Kidney (tissue), 22 donors: ENCODE measurements at places on chromosomes 7 and 10.
A peak's percentile ranks its signal among the peaks of the same experiment; 100 is the strongest.

DNA sequence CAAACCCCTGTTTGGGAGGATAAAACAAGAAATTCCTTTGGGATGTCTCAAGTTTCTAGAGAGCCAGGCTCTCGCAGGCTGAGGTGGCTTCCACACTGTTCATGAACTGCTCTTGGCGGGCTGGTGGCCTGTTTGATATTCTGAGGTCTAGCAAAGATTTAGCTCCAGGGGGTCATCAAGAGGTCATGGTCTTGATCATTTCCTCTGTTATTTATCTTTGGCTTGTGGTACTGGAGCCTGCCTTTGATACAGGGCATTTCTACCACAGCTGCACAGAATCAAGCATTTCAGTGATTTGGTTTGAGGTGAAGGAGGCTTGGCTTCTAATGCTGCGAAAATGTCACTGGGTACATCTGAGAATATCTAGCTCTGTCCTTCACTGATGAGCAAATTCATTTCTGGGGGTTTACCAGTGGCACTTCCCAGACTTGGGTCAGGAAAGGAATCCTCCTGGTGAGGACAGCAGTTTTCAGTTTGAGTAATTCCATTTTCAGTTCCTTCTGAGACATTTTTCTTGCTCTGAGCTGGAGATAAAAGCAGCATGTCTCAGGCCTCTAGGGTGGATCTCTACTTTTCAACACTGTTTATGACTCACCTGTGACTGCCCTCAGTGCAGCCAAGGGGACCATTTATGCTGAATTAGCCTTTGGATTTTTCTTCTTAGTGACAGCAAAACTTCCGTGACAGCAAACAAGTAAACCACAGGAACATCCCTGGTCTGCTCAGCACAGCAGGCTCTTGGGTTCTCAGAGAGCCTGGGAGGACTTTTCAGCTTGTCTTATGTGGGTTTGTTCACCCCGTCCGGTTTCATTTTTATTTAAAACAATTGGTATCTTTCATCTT lies 312.0 kb downstream of the RNLS start:
- DNase-seq = peak; percentile 15

GRCh38 chr7:117489911-117490310 lies 10.1 kb downstream of the CFTR start:
- DNase-seq = peak; percentile 20

- no peak for DNase-seq
Observed at GRCh38 chr7:30070052-30070451, 41.8 kb downstream of the PLEKHA8 start.

- DNase-seq = no peak
Observed at GRCh38 chr7:91347290-91347689, 83.1 kb downstream of the FZD1 start.

DNA sequence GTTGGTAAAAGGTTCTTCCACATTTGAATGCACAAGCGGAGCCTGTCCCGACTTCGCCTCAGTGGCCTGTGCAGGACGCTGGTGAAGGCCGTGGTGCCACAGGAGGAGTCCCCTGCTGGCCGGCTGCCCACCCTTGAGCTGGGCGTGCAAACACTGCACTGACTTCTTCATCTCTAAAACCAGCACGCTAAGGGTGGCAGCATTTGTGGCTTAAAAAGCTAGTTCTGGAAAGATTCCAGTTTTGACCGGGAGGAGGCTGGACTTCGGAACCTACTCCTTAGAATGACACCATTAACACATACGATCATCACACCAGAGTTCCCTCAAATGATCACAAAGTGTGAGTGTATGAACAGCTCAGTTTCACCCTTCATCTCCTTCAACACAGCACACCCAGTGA lies 102.4 kb downstream of the SMURF1 start:
- no peak for DNase-seq

DNA sequence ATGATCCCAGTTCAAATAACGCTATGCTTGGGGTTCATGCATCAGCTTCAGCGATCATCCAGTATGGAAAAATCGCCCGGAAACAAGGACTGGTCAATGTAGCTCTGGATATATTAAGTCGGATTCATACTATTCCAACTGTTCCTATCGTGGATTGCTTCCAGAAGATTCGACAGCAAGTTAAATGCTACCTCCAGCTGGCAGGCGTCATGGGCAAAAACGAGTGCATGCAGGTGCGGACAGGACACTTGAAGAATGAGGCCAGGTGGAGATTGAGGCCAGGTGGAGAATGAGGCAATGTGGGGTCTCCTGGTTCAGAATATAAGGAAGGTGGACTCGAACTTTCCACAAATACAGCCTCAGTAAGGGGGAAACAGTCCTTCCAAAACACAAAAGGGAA lies 105.8 kb downstream of the TRRAP start:
- DNase-seq = no peak

DNA sequence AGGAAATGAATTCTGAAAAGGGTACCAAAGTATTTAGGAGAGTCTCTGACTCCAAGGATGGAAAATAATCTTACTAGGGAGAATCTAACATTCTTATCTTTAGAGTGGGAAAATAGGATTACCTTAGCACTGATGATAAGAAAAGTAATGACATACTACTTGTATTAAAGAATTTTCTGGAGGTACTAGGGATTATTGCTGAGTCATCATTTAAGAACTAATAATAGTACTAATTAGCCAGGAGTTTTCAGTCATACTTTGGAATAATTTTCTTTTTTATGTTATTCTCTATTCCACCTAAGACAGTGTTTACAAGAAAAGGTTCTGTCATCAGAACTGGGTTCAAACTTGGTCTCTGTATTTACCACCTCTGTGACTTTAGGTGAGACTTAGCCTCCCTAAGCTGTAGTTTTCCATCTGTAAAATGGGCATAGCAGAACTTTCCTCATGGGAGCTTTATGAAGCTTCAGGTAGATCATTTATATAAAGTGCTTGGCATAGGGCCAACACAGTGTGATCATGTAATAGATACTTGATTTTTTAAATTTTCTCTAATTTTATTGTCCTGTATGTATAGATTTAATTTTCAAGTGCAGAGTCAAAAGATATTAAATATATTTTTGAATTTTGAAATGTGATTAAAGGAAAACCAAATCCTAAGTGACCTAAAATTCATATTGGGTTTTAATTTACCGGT lies 20.4 kb downstream of the ITGB8 start:
- no peak for DNase-seq

- no peak for DNase-seq
Observed at GRCh38 chr7:152144557-152145245, 119.2 kb downstream of the GALNT11 start.
